ENCODE measurements at places on chromosomes 3 and 15. TPM values are rescaled to one million over a fixed set of nuclear protein-coding genes. Genes with fewer than 3 reads are reported as not detected.

PTX3 gene
- total RNA-seq = 0.50 TPM

- H3K4me1 ChIP-seq = no peaks in the 10 kb centered on the region
- H3K27ac ChIP-seq = no peak overlapping the region
- no peak for DNase-seq
- no peak overlapping the region for H3K4me3 ChIP-seq
- H3K36me3 ChIP-seq = peaks cover 4% of the 10 kb centered on the region
These were observed 137.9 kb downstream of the SNRPN start for GRCh38 chr15:25092661-25093060.

DZIP3 gene
- total RNA-seq = 14.3 TPM

CCNB2 gene
- not detected for total RNA-seq

- no peak overlapping the region for H3K4me3 ChIP-seq
- H3K27ac ChIP-seq = no peak overlapping the region
- H3K4me1 ChIP-seq = no peaks in the 10 kb centered on the region
- no peaks in the 10 kb centered on the region for H3K36me3 ChIP-seq
- no peak for DNase-seq
- H3K27me3 ChIP-seq = no peaks in the 10 kb centered on the region
These were observed 214.2 kb downstream of the NAALADL2 start for GRCh38 chr3:175073219-175073905.

SHF gene
- total RNA-seq = 2.0 TPM

ZNF592 gene
- total RNA-seq = 33.8 TPM

GRCh38 chr15:101276501-101277037 lies 716 bp downstream of the SELENOS start:
- no peaks in the 10 kb centered on the region for H3K27me3 ChIP-seq
- peaks cover 10% of the 10 kb centered on the region for H3K4me1 ChIP-seq
- peak overlapping the region; percentile 96 for H3K27ac ChIP-seq
- peaks cover 11% of the 10 kb centered on the region for H3K36me3 ChIP-seq
- DNase-seq = no peak

- no peaks in the 10 kb centered on the region for H3K4me1 ChIP-seq
- H3K4me3 ChIP-seq = no peak overlapping the region
- peaks cover 13% of the 10 kb centered on the region for H3K27me3 ChIP-seq
- DNase-seq = no peak
These were observed 127.0 kb downstream of the ADAMTS9 start for GRCh38 chr3:64560791-64561190.

GRCh38 chr3:84245789-84246188 lies 713.0 kb upstream of the CADM2 start:
- H3K4me3 ChIP-seq = no peak overlapping the region

SNTN gene
- not detected for total RNA-seq

GRCh38 chr3:127431066-127431465 lies 143.2 kb upstream of the PRR20G start:
- no peak overlapping the region for H3K27ac ChIP-seq
- no peaks in the 10 kb centered on the region for H3K4me1 ChIP-seq
- DNase-seq = no peak
- H3K27me3 ChIP-seq = peaks cover 50% of the 10 kb centered on the region

GRCh38 chr3:184538666-184539431 lies 22.7 kb upstream of the EPHB3 start:
- DNase-seq = no peak
- H3K4me1 ChIP-seq = peaks cover 11% of the 10 kb centered on the region
- peaks cover 37% of the 10 kb centered on the region for H3K27me3 ChIP-seq
- no peaks in the 10 kb centered on the region for H3K36me3 ChIP-seq

NT5DC2 gene
- total RNA-seq = 2.5 TPM

DNA sequence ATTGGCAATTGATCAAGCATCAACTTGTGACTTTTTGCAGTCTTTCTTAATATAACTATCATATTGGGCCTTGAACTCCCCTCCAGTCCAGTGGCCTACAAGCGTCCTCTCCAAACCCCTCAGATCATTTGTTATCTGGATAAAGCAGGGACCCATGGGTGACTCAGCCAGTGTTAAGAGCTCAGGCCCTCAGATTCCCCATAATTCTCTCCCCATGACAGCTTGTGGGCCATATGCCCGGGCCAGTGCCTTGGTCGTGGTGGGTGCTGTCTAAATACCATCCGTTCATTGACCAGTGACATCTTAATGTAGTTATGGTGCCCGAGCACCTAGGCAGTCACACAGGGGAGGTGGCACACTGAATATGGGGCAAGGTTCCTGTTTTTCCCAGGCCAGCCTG lies 18.1 kb downstream of the MCF2L2 start:
- peak overlapping the region; percentile 2 for H3K27ac ChIP-seq
- H3K36me3 ChIP-seq = no peaks in the 10 kb centered on the region
- H3K27me3 ChIP-seq = no peaks in the 10 kb centered on the region
- DNase-seq = no peak
- no peak overlapping the region for H3K4me3 ChIP-seq

IL17RE gene
- 10.1 TPM for total RNA-seq

SYNPR gene
- not detected for total RNA-seq

EXD1 gene
- total RNA-seq = not detected

DNA sequence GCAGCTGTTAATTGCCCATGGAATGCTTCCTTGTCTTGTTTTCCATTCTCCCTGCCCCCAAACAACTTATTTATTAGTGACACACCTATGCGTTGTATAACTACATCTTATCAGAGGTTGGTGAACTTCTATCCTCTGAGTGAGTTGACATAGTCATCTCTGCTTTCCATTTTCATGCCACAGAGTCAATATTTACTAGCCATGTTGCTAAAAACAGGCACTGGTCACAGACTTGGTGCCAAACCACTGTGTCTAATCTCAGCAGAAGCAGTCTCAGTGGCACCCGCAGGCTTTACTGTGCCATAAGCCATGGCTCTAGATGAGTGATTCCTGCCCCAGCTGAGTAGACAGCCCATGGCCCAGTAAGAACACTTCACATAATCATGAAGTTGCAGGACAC lies 26.5 kb downstream of the DAPK2 start:
- no peaks in the 10 kb centered on the region for H3K36me3 ChIP-seq
- no peak overlapping the region for H3K27ac ChIP-seq
- no peak overlapping the region for H3K4me3 ChIP-seq

DNA sequence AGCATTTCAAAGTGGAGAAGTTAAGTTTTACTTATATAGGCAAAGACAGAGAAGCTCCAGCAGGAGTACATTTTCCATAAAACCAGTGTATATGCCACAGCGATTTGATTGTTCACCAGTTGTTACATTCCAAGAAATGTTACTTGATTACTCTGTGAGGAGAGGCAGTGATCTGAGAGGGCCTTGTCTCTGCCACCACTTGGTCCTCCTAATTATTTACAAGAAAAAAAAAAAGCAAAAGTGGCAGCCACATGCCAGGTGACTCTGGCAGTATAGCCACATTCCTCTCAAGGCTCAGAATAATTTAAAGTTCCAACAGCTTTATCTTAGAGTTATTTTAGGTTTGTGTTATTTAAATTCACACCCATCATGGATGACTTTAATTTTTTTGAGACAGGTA lies 1077.8 kb downstream of the ZPLD1 start:
- H3K4me3 ChIP-seq = no peak overlapping the region
- H3K36me3 ChIP-seq = no peaks in the 10 kb centered on the region
- H3K4me1 ChIP-seq = no peaks in the 10 kb centered on the region

GRCh38 chr3:61524933-61525332 lies 36.4 kb upstream of the PTPRG start:
- H3K4me3 ChIP-seq = no peak overlapping the region
- H3K27me3 ChIP-seq = no peaks in the 10 kb centered on the region
- no peaks in the 10 kb centered on the region for H3K36me3 ChIP-seq
- no peak overlapping the region for H3K27ac ChIP-seq

CYP11A1 gene
- not detected for total RNA-seq

TGM4 gene
- total RNA-seq = not detected

MUC20 gene
- total RNA-seq = 13.2 TPM

- no peak overlapping the region for H3K4me3 ChIP-seq
- H3K27ac ChIP-seq = no peak overlapping the region
- peaks cover 2% of the 10 kb centered on the region for H3K36me3 ChIP-seq
- H3K4me1 ChIP-seq = no peaks in the 10 kb centered on the region
- DNase-seq = peak; percentile 20
These were observed 11.5 kb upstream of the SHF start for GRCh38 chr15:45199136-45199810.

DNA sequence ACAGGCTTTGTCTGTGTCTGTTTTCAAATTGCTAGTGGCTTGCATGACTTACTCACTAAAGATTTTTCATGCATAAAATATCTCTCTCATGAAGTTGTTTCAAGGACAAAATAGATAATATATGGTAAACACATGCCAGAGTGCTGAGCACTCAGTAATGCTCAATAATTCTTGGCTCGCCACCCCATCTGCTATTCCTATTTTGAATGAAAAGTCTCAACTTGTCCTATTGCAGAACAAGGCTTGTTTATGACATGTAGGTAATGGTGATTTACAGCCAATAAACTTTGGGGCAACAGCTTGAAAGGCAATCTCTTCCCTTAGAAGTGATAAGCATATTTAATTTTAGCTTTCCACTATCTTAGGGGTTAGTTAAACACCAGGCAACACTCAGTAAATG lies 789.0 kb upstream of the ROBO1 start:
- H3K27me3 ChIP-seq = no peaks in the 10 kb centered on the region
- no peak overlapping the region for H3K27ac ChIP-seq
- H3K36me3 ChIP-seq = no peaks in the 10 kb centered on the region

- peak overlapping the region; percentile 25 for H3K4me3 ChIP-seq
- H3K27me3 ChIP-seq = peaks cover 41% of the 10 kb centered on the region
- H3K36me3 ChIP-seq = peaks cover 7% of the 10 kb centered on the region
- no peak overlapping the region for H3K27ac ChIP-seq
These were observed 92.3 kb upstream of the MRPS22 start for GRCh38 chr3:139251529-139251928.

DNA sequence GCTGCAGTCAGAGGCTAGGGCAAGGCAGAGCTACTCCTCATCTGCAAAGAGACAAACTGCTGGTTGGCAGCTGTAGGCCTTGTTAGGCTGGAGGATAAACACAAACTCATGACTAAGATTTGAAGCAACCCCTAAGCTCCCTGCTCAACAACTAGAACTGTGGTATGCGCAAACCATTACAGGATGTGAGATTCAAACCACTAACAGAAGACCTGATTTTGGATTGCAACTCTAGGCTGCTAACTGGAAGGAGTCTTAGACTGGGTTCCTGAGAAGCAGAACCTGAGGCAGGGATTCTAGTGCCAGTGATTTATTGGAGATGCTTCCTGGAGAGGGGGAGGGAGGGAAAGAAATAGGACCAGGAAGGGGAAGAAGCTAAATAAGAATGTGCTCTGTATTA lies 22.5 kb downstream of the CCR4 start:
- peaks cover 45% of the 10 kb centered on the region for H3K4me1 ChIP-seq
- no peak for DNase-seq
- peak overlapping the region; percentile 87 for H3K27ac ChIP-seq

NEK11 gene
- 6.4 TPM for total RNA-seq

DNA sequence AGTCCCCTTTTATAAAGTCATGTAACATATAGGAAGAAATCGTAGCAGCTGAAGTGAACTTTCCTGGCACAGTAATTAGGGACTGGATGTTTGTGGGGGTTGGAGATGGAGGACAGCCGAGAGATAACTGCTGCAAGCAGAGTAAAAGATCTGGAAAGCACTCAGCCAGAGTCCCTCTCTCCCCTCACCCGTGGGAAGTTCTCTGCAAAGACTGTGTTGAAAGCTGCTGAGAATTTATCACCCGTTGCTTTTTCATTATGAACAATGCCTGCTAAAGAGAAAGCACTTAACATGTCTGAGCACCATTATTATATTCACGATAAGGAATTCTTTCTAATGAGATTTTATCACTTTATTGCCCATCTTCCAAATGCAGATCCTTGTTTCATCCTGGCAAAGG lies 248.8 kb downstream of the SHOX2 start:
- no peaks in the 10 kb centered on the region for H3K27me3 ChIP-seq
- no peaks in the 10 kb centered on the region for H3K36me3 ChIP-seq
- H3K27ac ChIP-seq = no peak overlapping the region
- H3K4me1 ChIP-seq = no peaks in the 10 kb centered on the region

GJD2 gene
- total RNA-seq = not detected

ST3GAL6 gene
- total RNA-seq = 3.6 TPM
